ENCODE measurements at places on chromosomes 12 and 14. TPM values are rescaled to one million over a fixed set of nuclear protein-coding genes. Genes with fewer than 3 reads are reported as not detected.
A peak's percentile ranks its signal among the peaks of the same experiment; 100 is the strongest.

KRT7 gene
- total RNA-seq: 8.0 TPM

TRPV4 gene
- total RNA-seq: not detected

RERGL gene
- total RNA-seq: not detected

SLC5A8 gene
- not detected for total RNA-seq

ANO2 gene
- total RNA-seq: not detected

SLC8A3 gene
- total RNA-seq: 0.09 TPM

VEZT gene
- 35.5 TPM for total RNA-seq

C3AR1 gene
- total RNA-seq: 0.54 TPM

RASSF9 gene
- not detected for total RNA-seq

LRRC10 gene
- total RNA-seq: not detected

TUBA1C gene
- 260 TPM for total RNA-seq

FGF23 gene
- total RNA-seq: not detected

MYO1A gene
- 3.3 TPM for total RNA-seq

RCOR1 gene
- total RNA-seq: 23.7 TPM

PPP1R1A gene
- not detected for total RNA-seq

MUCL1 gene
- total RNA-seq: not detected

DNA sequence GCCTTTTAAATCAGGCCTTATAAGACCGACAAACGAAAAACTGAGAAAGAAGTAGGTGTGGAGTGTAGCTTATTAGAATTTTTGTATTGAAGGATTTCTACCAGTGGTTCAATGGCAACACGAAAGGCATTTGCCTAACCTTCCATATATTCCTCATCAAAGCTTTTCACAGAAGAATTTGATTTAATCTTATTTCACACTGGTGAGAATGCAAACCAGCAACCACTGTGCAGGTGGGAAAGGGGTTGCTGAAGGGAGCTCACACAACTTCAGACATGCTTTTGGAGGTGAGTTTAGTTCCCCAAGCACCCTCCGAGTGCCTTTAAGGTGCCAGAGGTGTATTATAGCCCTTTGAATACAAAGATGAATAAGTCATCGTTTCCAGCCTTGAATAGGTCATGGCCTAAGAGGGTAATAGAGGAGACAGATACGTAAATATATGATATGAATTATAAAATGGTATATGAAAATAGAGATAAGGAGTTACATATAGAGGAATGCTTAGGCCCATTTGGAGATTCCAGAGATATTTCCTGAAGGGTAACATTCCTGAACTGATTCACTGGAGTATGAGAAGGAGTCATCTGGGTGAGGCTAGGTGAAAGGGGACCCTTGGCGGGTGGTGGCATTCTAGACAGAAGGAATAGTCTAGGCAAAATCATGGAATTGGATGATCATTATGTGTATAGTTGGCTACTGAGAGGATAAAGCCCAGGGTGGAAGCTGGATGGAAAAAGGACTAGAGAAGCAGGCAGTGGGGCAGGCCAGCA is 6.4 kb downstream of the ERP27 start:
- DNase-seq: no peak

DNA sequence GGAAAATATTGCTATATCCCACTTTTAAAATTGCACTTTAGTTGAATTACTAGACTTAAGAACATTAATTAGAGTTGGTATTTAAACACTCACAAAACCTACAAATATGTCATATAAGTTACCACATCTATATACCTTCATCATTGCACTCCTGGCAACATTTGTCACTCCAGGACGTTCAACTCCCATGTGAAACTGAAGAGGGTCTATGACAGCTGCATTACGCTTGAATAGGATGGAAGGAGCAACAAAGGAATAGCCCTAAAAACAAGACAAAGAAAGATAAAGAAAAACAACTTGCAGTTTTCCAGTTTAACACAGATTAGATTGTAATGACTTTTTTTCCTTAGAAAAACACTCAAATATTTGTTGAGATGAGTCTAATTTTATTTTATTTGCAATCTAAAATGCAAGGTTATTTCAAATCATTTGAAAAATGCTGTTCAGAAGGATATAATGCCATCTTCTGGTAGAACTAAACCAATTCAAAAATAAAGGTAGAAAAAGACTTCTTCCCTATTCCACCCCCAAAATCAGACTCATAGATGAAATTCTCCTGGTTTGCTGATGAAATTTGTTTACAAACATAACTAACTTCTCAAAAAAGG is 84.3 kb upstream of the TTC7B start:
- DNase-seq: no peak

GRCh38 chr14:81452341-81453133 is 52.4 kb upstream of the STON2 start:
- no peak for DNase-seq

- DNase-seq: no peak
Observed at GRCh38 chr12:57278465-57279381, 27.7 kb upstream of the STAC3 start.

DNA sequence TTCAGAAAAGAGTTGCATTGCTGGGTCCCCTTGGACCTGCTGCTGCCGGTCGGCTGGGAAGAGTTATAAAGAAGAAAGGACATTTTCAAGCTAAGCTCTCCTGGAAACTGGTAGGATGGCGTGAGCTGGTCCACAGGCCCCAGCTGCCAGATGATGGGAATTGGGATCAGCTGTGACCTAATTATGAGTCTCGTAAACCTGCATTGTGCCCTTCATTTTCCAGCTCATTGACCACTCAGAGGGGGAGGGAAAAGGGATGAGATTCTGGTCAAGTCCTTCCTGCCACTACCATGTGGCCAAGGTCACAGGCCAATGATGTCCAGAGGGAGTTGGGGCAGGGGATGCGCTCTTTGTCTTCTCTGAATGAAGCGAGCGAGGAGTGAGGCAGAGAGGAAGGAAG is 320.9 kb downstream of the NRXN3 start:
- DNase-seq: no peak

DNA sequence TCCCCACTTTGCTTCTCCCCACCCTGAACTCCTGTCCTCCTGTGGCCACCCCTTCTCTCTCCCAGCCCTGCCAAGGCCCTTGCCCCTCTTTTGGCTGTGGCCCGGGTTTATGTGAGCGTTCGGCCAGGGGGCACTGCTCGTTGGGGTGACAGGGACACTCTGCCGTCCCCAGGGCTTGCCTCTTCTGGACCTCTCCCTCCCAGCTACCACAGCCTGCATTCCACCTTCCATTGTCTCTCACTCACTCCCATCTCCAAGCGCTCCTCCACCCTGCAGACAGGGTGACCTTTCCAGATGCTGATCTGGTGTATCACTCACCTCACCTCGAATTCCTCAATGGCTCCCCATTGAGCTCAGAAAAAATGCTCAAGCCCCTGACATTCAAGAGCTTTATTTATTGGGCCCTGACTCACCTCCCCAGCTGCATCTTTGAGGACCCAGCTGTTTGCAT is 1.4 kb downstream of the SERPINA9 start:
- DNase-seq: no peak

- DNase-seq: peak; percentile 61
Observed at GRCh38 chr12:19431407-19432308, 7.6 kb upstream of the AEBP2 start.

DNA sequence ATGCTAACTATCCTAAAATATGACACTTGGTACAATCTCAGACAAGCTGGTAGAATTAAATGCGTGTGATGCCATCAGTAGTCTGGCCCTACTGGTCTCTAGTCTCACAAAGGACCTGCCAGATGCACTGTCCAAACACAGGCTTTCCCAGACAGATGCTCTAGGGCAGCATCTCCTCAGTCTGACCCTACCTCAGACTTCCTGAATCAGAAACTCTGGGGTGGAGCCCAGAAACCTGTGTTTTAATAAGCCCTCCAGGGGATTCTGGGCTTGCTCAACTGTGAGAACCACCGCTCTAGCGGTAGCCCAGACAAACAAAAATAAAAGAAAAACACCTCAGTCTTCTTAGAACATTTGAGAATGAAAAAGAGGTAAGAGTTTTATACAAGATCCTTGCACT is 48.0 kb downstream of the BDKRB1 start:
- no peak for DNase-seq

DNA sequence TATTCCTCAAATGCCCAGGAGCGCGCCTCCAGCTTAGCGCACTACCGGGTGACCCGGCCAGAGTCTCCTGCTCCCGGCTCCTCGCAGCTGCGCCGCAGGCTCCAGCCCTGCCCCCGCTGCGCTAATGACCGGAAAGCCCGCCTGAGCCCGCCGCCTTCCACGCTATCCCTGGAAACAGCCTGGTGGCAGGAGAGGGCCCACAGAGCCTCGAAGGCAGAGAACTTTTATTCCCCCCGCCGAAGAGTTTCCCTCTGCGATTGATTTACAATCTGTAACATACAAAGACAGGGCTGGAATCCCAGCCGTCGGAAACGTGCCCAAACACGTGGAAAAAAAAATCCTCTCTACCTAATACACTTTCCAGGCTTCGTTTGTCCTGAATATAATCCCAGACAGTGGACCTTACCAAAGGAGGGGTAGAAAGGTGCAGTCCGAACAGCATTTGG is 1.5 kb downstream of the COL2A1 start:
- no peak for DNase-seq

DNA sequence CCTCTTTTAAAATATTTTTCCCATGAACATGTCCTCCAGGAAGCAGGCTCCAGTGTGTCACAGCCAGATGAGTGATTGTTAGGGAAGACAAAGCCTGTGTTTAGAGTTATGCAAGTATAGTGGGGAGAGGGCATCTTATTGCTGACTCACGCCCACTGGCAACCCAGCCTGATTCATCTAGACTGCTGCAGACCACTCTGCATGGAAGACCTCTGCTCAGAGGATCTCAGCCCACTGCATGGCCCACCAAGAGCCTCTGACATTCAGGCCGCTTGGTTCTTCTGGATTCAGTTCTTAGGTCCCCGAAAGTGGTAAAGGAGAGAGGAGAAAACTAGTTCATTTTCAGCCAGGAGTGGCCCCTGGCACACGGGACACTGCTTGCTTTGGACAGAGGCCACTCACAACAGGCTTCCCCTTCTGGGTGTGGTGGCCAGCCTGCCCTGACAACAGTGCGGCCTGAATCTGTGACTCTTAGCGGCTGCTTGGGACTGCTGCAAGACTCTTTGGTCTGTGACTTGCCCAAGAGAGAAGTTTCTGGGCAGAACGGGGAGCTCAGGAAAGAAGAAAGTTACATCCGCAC is 266.3 kb downstream of the ZFP36L1 start:
- no peak for DNase-seq

DNA sequence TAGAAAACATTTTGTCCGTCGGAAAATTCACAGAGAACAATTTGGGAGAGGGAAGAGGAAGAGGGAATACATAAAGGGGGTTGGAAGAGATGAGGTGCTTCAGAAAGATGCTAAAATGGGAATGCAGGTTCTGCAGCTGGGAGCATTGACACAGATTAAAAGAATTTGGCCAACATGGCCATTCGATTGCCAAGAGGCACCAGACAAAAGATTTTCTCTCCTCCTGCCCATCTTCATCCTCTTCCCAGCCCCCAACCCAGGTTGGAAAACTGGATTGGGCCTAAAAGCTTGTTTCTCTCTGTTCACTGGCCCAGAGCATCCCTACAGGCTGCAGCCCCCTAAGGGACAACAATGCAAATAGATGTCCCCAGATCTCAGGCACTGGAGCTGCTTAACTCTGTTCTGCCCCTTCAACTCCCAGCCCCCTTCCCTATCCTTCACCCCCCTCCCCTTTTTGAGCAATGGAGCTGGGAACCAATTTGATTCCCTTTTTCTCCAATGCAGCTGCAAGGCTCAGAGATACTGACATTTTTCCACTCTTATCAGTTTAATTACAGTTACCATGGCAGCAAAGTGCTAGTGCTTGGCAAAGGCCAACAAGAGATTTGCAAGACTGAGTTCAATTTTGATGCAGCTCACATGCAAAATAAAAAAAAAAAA is 1.9 kb downstream of the LMO3 start:
- DNase-seq: no peak

DNA sequence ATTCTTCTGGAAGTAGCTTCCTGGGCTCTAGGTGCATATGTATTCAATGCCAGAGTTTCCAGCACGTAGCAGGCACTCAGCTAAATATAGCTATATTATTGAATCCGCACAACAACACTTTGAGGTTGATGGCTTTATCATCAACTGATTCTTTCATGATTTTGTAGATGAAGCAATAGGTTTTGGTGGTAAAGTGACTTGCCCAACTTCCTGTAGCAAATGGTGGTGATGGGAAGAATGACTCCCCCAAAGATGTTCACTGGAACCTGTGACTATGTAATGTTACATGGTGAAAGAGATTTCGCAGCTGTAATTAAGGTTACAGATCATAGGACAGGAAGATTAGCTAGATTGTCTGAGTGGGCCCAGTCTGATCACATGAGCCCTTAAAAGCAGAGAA is 3.2 kb downstream of the TDRD9 start:
- no peak for DNase-seq

- no peak for DNase-seq
Observed at GRCh38 chr14:85198001-85198400, 331.9 kb upstream of the FLRT2 start.

GRCh38 chr14:51298895-51299294 is 58.8 kb downstream of the TMX1 start:
- no peak for DNase-seq

- DNase-seq: no peak
Observed at GRCh38 chr12:110266980-110267620, 13.9 kb upstream of the ATP2A2 start.

DNA sequence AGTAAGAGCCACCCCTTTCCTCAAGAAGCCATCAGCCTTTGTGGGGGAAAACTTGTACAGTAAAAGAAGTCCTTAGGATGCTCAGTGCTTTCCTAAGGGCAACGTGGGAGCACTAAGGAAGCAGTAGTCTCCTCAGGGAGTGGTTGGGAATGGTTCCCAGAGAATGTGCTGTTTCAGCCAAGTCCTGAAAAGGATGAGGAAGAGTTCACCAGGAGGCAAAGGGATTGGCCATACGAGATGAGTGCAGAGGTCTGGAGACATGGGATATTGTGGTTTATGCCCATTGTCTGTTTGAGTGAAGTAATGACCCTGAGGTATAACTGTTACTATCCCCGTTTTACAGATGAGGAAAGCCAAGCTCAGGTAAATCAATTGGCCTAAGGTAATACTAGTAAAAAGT is 86.0 kb upstream of the ATF1 start:
- DNase-seq: no peak

All from activated naive CD4-positive, alpha-beta T cell treated with anti-CD3 and anti-CD28 coated beads, Interleukin-2, amount 50 U/mL, for 72 hours (primary cell).